ENCODE measurements at places on chromosomes 6 and 20. TPM values are rescaled to one million over a fixed set of nuclear protein-coding genes. Genes with fewer than 3 reads are reported as not detected.

- H3K36me3 ChIP-seq: no peaks in the 10 kb centered on the region
- no peak overlapping the region for H3K27ac ChIP-seq
- H3K4me1 ChIP-seq: no peaks in the 10 kb centered on the region
These were observed 165.6 kb downstream of the PDE10A start for GRCh38 chr6:165497472-165497871.

DNA sequence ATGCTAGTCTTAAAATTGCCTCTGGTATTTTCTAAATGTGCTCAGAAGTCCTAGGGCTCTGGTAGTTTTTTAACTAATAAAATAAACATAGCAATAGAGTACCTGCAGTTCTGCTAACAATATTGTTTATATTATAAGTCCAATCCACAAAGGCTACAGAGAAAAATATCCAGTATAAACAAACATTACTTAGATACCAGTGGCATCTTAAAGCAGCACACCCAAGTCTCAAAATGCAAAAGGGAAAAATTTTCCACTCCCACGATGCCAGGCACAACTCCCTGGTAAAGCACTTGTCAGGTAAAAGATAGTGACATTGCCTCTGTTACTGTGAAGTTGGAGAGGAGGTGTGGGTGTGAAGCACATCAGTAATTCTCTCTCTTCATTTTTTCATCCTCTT is 123.3 kb downstream of the OGFRL1 start:
- no peak for DNase-seq
- H3K36me3 ChIP-seq: no peaks in the 10 kb centered on the region
- H3K4me3 ChIP-seq: no peak overlapping the region
- no peak overlapping the region for H3K27ac ChIP-seq
- no peaks in the 10 kb centered on the region for H3K27me3 ChIP-seq
- no peaks in the 10 kb centered on the region for H3K4me1 ChIP-seq

GRCh38 chr20:10498200-10498599 is 63.1 kb downstream of the SLX4IP start:
- H3K36me3 ChIP-seq: no peaks in the 10 kb centered on the region
- no peak overlapping the region for H3K4me3 ChIP-seq
- peaks cover 6% of the 10 kb centered on the region for H3K4me1 ChIP-seq
- no peak overlapping the region for H3K27ac ChIP-seq

Gene C20orf204
- total RNA-seq: 4.5 TPM

DNA sequence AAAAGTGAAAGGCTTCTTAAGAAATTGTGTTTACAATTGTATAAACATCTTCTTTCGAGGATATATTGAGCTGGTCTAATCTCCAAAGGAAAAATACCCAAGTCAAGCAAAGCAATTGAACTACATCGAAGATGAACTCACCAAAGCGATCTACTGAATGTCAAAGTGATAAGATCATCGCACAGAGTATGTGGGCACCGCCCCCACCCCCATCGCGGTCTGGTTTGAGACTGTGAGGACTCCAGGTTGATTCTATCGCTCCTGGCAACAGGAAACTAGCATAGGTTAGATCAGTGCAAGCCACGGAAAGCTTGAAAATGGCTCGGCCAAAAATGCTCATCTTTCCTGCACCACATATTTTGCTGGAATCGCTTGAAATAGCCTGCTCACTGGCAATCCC is 133.2 kb upstream of the RPS6KA2 start:
- H3K27ac ChIP-seq: no peak overlapping the region
- peak overlapping the region; percentile 18 for H3K4me3 ChIP-seq
- peak; percentile 59 for DNase-seq
- H3K4me1 ChIP-seq: peaks cover 27% of the 10 kb centered on the region
- H3K27me3 ChIP-seq: peaks cover 18% of the 10 kb centered on the region
- H3K36me3 ChIP-seq: no peaks in the 10 kb centered on the region

DNA sequence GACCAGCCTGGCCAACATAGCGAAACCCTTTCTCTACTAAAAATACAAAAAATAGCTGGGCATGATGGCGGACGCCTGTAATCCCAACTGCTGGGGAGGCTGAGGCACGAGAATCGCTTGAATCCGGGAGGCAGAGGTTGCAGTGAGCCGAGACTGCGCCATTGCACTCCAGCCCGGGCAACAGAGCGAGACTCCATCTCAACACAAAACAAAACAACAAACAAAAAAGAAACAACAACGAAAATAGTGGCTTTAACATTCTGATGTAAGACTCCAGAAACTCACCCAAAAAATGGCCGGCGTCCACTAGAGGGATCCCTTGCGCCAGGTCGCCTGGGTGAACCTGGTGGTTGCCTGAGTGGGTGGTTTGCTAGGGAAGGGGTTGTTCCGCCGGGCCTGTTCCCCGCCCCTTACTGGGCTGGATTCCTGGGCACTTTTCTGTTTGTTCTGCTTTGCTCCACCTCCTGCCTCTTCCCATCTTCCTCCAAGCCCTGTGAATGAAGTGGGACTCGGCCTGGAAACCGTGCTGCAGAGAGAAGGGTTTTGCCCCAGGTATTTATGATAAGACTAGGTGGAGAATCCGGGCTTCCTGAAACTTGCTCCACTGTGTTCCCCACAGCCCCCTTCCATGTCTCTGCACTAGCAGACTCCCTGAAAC is 1.5 kb downstream of the PABPC1L start:
- H3K4me1 ChIP-seq: peaks cover 15% of the 10 kb centered on the region
- no peak overlapping the region for H3K4me3 ChIP-seq
- no peak overlapping the region for H3K27ac ChIP-seq
- DNase-seq: no peak
- H3K36me3 ChIP-seq: peaks cover 20% of the 10 kb centered on the region

DNA sequence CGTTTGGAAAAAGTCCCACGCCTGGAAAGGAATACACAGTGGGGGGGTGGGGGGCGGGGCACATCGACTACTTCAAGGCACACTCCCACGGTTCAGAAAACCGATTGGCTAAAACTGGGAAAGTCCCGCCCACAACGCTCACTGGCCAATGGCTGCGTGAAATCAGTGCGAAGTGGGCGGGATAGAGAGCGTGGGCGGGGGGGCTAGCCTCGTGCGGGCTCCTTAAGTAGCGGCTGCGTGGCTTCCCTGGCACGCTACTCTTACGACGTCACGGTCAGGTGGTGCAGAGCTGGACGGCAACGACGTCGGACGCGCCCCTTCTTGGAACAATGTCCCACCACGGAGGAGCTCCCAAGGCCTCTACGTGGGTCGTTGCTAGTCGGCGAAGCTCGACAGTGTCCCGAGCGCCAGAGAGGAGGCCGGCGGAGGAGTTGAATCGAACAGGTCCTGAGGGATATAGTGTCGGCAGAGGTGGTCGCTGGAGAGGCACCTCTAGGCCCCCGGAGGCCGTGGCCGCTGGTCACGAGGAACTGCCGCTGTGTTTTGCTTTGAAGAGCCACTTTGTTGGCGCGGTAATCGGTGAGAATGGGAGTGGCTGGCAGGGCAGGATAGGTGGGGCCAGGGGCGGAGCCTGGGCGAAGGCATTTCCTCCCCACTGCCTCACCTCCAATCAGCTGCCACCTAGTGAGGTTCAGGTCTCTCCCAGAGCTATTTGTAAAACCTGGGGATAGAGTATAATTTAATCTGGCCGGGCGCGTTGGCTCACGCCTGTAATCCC is at the start of gene DDX43:
DDX43 (plus strand) TSS at position 252 of the 778 bp plus-strand sequence; CDS start at position 330, 78 bp downstream.
- H3K27me3 ChIP-seq: no peaks in the 10 kb centered on the region
- no peaks in the 10 kb centered on the region for H3K36me3 ChIP-seq
- peak; percentile 37 for DNase-seq

- H3K4me3 ChIP-seq: no peak overlapping the region
- no peaks in the 10 kb centered on the region for H3K4me1 ChIP-seq
- no peak for DNase-seq
- H3K27me3 ChIP-seq: no peaks in the 10 kb centered on the region
These were observed 26.8 kb downstream of the MCM8 start for GRCh38 chr20:5977223-5977622.

DNA sequence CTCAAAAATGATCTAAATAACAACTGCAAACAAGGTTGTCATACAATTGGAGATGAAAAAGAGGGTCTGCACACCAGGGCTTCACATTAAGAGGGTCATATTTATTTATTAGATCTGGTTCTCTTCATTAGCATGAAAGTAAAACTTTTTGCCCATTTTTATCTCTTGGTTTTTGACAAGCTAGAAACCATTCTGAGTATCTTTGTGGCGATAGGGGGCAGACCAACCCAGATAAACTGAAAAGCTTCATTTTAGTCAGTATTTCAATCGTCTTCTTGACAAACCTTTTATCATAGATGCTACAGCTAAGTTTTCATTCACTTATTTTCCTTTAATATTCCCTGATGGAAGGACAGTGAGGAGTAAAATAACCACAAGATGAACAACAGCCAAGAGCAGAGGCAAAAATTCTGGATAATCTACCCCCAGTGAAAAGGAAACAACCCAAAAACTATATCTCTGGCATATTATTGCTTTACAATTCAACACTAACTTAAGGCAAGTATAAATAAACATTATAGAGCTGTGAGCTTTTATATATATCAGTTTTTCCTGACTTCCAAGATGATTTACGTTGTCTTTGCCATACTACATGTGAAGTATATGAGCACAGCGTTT is 45.2 kb downstream of the THEMIS start:
- peak overlapping the region; percentile 52 for H3K27ac ChIP-seq
- peaks cover 43% of the 10 kb centered on the region for H3K4me1 ChIP-seq
- peak; percentile 62 for DNase-seq
- H3K36me3 ChIP-seq: peaks cover 5% of the 10 kb centered on the region

DNA sequence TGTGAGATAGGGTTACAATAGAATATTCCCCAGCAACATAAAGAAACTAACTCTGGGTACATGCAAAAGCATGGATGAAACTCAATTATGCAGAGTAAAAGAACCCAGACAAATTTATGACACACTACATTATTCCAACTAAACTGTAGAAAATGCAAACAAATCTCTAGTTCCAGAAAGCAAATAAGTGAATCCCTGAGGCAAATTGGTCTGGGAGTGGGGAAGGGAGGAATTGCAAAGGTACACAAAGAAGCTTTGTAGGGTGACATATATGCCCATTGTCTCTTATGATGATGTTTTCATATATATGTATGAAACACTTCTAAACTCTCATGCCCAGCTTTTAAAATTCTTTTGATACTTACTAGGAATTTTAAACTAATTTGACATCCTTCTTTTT is 266.0 kb downstream of the CDKAL1 start:
- no peak for DNase-seq
- no peak overlapping the region for H3K4me3 ChIP-seq
- no peaks in the 10 kb centered on the region for H3K36me3 ChIP-seq
- no peak overlapping the region for H3K27ac ChIP-seq
- H3K27me3 ChIP-seq: no peaks in the 10 kb centered on the region
- no peaks in the 10 kb centered on the region for H3K4me1 ChIP-seq

DNA sequence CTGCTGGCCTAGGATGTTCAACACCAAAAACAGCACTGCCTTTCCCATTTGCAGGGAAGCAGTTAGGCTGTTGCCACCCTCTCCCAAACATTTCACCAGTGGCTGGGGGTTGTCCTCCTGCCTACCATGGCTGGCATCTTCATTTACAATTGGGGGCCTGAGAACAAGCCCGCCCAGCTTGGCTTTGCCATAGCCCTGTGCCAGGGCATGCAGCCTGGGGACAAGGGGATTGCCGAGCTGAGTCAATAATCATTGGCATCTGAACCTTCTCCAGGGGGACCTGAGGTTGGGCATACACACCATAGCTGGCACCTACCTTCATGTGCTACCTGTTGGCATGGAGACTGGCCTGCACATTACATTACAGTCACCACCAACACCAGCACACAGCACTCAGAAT is 345.1 kb downstream of the KHDRBS2 start:
- no peak overlapping the region for H3K27ac ChIP-seq
- no peaks in the 10 kb centered on the region for H3K4me1 ChIP-seq
- no peaks in the 10 kb centered on the region for H3K27me3 ChIP-seq

Gene MAFB
- 0.56 TPM for total RNA-seq

Gene C6orf15
- total RNA-seq: not detected

DNA sequence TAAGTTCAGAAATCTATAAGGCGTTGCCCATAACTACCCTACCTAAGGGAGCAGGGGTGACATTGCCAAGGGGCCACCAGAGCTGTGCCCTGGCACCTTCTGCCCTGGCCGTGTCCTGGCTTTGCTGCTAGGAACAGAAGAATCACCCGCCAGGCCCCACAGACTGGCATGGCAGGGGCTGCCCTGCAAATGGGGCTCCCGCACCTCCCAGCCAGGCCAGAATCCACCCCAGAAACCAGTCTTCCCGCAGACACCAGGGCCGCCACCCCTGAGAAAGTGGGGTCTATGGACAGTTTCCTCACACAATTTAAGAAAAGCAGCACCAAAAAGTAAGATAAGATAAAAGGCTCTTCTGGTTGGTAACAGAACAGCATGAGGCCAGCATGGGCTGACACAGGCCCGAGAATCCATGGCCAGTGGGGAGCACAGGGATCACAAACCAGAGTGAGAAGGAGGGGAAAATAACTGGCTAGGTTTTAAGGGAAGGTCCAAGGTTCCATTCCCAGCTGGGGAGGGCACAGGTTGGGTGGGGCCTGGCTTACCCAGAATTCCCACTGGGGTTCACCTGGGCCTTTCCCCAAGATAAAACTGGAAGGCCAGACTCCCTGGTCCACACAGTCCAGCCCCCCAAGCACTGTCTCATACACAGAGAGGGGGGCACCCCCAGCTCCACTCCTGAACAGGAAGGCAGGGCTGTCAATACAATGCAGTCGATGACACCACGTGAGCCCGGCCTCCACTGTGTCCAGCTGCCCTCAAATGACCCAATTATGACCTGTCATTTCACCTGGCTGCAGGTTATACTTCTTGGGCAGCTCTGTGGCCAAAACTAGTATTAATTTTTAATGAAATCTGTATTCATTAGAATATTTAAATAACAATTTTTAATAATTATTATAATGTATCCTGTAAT is 59.4 kb downstream of the PYGB start:
- H3K4me3 ChIP-seq: no peak overlapping the region
- no peaks in the 10 kb centered on the region for H3K27me3 ChIP-seq
- no peak overlapping the region for H3K27ac ChIP-seq
- H3K4me1 ChIP-seq: peaks cover 19% of the 10 kb centered on the region
- no peak for DNase-seq
- H3K36me3 ChIP-seq: peaks cover 5% of the 10 kb centered on the region

Gene KCNB1
- total RNA-seq: 0.03 TPM

GRCh38 chr6:1099264-1099663 is 212.6 kb upstream of the FOXQ1 start:
- peaks cover 14% of the 10 kb centered on the region for H3K27me3 ChIP-seq
- no peaks in the 10 kb centered on the region for H3K36me3 ChIP-seq
- H3K4me3 ChIP-seq: no peak overlapping the region
- H3K27ac ChIP-seq: no peak overlapping the region
- no peaks in the 10 kb centered on the region for H3K4me1 ChIP-seq
- DNase-seq: no peak

GRCh38 chr20:41095110-41095969 is 42.0 kb upstream of the PLCG1 start:
- DNase-seq: peak; percentile 48
- H3K4me3 ChIP-seq: no peak overlapping the region
- H3K27me3 ChIP-seq: no peaks in the 10 kb centered on the region
- H3K27ac ChIP-seq: no peak overlapping the region
- no peaks in the 10 kb centered on the region for H3K4me1 ChIP-seq
- peaks cover 75% of the 10 kb centered on the region for H3K36me3 ChIP-seq

DNA sequence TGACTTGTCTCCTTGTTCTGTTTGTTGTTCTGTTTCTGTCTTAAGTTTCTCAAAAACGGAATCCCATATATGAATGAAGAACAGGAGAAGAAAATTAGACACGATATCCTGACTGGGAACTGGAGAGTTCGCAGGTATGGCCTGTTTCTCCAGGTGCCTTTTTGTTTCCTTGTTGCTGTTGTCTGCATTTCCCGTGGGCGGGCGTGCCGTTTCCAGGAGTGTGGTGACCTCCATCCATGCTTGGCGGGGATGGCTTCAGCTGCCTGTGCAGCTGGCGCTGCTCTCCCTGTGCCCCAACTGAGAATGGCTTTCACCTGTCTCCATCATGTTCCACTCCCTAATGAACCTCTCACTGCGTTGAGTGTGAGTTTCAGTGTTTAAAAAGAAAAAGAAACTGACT is 4.4 kb downstream of the PNLDC1 start:
- peaks cover 4% of the 10 kb centered on the region for H3K36me3 ChIP-seq
- no peaks in the 10 kb centered on the region for H3K4me1 ChIP-seq
- H3K4me3 ChIP-seq: no peak overlapping the region
- no peak for DNase-seq
- no peaks in the 10 kb centered on the region for H3K27me3 ChIP-seq
- no peak overlapping the region for H3K27ac ChIP-seq
